NCI-H187 treated with DMSO at 0.1 percent for 48 hours (cell line): ENCODE measurements at places on chromosomes 12 and 14.

DNA sequence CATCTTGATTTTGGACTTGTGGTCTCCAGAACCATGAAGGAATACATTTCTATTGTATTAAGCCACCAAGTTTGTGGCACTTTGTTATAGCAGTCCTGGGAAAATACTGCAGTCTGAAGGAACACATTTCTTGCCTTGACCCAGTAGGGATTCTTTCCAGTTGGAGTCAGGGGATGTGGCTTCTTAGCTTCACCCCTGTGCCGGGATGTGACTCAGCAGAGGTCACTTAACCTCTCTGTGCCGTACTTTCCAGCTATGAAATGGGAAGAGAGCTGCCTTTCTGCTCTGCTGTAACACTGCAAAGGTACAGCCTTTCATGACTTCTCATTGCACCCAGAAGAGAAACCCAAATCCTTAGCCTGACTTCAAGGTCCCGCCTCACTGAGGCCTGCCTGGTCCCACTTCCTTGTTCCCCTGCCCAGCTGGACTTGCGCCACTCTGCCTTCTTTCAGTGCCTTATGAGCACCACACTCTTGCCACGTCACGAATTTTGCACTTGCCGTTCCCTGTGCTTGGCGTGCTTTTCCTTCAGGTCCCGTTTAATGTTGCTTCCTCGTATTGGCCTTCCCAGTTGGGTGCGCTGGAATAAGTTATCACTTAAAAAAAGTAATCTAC lies 24.2 kb downstream of the CHST11 start:
- no peak for DNase-seq

- DNase-seq, result no peak
Observed at GRCh38 chr12:46238821-46239220, 30.0 kb downstream of the SLC38A1 start.

DNA sequence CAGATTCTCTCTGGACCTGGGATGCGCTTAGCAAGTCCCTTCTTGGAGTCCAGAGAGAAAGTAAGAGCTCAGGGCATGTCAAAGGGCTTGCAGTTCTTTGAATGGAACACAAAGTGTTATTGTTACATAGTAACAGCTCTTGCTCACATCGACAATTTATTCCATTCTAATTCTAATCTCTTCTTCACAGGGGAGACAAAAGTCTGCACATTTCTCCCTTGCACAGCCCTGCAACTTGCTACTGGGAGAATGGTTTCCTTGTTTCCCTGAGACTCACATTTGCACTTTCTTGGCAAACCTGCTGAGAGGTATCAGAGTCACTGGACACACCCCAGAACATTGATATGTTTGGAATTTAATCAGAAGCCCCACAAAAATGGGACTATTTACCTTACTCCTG lies 209.9 kb upstream of the IGF1 start:
- no peak for DNase-seq

DNA sequence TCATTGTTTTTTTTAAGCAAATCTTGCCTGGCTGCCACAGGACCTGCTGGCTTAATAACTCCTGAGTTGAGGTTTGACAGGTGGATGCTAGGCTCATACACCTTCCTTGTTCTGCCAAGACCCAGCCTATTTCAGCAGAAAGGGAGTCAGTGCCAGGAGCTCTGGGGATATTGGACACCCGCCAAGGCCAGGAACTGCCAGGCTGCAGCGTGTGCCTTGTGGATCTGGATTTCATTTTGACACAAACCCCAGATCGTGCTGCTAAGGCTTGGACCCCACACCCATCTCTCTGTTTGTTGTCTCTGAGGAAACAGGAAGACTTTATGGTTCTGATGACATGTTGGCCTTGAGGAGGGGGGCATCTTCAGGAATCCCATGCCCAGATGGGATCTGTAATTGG lies 44.4 kb upstream of the PRIMA1 start:
- no peak for DNase-seq

DNA sequence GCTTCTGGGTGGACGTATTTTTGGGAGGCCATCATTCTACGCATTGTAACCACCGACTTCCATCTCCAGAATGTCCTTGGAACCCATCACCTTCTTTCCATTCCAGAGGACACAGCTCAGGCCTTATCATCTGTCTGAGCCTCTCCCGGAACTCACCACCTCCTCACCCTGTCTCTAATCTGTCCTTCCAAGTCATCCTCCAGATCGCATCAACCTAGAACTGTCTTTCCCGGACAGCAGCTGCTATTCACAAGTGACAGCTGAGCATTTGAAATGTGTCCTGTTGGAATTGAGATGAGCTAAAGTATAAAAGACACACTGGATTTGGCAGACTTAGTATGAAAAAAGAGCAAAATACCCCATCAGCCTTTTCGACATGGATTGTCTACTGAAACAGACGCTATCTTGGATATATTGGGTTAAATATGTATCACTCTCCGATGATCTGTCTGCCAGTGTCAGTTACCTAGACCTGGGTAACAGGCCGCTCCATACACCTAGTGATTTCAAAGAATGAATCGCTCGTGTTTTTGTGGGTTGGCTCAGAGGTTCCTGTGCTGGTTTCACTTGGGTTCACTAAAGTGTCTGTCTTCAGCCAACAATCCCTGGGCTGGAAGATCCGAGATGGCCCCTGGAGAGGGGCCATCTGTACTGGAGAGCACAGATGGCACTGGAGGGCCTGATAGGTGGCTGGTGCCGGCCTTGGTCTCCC lies 104.4 kb upstream of the RFLNA start:
- no peak for DNase-seq

DNA sequence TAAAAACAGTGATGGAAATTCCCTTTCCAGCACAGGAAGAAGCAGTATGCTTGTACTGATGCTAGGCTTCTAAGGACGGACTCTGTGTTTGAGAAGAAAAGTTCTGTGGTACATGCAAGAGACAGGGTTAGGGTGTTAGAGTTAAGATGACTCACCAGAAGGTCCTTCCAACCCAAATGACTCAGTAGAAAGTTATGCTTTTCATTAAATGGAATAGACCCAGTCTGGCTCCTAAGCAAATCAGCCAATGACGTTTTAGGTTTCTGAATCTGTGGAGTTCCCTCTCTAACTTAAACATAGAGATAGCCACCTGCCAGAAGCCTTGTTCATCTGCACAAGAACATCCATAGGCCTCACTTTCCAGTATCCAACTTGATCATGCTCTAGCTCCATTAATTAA lies 5.7 kb downstream of the PTHLH start:
- DNase-seq, result no peak

GRCh38 chr12:113800201-113800600 lies 165.9 kb downstream of the RBM19 start:
- no peak for DNase-seq

DNA sequence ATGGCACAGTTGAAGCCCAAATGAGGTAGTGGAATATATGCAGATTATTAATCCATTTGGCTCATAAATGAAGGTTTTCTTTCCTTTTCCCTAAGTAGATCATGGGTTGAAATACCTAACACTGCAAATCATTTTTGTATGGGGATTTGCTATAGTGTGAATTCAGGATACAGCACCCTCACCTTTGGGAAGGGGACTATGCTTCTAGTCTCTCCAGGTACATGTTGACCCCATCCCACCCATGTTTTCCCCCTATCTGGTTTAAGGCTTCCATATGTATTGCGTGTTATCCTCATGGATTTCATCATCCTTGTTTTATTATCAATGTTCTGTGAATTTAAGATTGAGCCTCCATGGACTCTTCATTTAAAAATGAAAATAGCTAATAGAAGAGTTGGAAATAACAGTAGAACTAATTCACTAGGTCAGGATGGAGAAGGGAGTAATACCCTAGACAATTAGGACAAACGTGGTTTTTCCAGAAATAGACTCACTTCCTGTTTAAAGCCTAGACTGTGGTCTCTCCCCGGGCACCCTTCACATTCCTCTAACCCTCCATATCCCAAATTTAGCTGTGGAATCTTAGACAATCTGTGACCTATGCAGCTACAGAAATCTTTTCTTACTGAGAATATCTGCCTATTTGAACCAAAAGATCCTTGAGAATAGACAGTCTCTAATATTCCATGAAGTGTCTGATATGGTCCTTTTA lies 56.5 kb downstream of the DAD1 start:
- DNase-seq, result no peak

DNA sequence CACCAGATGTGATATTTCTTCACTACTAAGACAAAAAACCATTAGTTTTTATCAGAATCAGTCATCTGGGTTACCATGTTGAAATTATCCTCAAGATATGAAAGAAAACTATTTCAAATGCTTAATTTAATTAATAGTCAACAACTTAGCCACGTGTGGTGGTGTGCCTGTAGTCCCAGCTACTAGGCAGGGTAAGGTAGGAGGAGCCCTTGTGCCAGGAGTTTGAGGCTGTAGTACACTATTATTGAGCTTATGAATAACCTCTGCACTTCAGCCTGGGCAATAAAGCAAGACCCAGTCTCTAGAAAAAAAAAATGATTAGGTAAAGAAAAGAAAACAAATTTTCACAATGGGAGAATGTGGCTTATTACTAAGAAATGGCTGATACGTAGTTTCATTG lies 33.4 kb downstream of the MRPL42 start:
- DNase-seq, result no peak

DNA sequence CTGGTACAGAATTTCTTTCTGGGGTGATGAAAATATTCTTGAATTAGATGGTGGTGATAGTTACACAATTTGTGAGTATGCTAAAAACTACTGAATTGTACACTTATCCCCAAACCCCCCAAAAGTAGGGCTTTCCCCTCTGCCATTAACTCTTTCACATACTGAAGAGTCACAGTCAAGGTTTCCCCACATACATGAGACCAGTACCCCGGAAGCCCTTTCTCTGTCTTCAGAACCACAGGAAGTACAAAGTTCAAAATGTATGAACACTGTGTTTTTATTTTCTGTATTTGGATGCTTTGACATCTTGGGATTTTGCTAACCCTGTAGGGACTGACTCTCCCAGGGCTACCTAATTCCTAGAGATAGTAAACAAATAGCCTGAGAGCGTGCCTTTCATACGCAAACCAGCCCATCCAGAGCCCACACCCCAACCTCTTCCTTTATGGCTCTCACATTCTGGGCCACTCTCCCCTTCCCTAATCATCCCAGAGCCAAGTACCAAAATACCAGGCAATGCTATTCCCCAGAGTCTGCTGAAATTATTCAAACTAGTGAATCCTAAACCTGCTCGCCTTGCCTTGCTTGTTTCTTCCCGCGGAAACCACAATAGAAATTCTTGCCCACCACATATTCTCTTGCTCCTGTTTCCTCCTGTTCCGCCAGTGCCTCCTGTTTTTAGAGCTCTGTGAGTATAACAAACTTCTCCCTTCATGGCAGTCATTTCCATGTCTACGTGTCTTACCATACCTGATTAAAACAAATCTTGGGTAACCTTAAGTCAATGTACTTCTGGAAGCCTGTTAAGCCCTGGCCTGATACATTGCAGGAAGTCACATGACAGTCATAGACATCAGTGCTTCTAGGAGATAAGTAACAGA lies 524.8 kb downstream of the FUT8 start:
- DNase-seq, result no peak

GRCh38 chr12:91178139-91178561 lies 4.5 kb downstream of the DCN start:
- no peak for DNase-seq

- DNase-seq, result no peak
Observed at GRCh38 chr12:114588061-114588460, 95.9 kb downstream of the TBX3 start.

DNA sequence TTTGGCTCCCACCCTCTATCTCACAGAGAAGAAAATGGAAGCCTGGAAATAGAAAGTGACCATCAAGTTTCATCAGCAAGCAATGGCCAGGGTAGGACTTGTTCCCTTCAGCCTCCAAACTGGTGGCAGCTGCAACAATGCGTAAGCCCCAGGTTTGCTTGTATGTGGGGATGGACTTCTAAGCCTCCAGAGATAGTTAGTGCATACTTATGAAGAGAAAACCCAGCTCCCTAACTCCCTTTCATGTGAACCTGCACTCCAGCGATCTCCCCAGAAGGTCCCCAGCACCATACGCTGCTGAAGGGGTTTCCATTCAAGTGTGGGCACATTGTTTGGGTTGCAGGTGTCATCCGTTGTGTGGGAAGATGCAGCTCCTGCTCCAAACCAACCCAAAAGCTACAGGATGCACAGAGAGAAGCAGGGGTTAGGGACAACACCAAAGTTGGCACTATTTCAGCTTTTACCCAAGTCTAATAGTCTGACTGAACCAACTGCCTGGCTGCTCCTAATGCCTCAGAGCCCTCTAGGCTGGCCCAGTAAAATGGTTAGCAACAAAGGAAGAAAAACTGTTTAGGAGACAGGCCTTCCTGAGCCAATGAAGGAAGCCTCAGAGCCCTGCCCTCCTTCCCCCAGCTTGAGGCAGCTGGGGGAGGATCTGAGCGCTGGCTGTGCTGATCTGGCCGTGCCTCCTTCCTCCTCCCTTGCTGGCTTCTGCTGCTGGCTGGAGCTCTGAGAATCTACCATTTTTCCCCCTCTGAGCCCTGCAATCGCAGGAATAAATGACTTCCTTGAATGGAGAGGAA lies 12.3 kb downstream of the ZFP36L1 start:
- DNase-seq, result no peak

DNA sequence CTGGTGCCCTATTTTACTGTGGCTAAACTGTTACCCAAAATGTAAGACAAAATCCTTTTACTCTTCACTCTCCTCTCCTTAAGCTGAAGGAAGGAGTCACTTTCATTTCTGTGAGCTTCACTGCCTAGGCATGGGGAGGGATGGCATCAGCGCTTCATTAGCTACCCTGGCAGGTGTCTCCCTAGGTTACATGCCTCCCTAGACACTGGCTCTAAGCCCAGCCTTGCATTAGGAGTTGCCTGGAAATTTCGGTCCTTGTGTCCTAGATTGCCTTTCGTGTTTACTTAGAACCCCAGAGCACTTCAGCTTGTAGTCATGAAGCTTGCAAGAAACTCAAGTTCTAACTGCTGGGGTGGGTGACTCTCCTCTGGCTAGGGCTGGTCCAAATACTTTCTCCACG lies 520.5 kb upstream of the STXBP6 start:
- no peak for DNase-seq

DNA sequence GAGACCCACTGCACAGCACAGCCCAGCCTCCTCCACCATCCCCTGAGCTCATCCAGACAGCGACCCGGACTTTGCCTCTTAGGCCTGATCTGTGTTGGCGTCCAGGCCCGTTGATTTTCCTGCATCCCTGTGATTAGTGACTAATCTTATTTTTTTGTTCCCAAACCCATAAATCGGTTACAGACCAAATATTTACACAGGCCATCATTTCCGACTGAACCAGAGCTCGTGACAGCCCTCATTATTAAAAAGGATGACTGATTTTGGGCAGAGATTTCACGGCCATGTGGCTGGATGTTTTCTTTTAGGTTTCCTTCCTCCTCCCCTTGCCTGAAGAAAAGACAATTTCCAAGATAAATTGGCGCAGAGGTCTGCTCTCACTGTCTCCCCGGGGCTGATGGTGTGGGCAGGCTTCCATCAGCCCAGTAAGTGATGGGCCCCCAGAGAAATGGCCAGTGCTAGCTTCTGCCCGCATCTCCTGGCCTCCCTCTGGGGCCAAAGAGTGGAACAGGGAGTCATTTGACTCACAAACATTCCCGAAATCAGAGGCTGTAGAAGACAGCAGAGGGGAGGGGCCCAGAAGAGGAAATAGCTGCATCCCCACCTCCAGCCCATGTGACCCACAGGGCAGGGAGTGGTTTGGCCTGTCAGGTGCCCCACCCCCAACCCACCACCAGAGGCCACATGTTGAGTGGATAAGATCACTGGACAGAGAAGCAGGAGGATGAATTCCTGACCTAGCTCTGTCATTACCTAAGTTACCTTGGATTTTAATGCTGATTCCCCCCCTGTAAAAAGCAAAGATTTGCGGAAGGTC lies 283.5 kb downstream of the KSR2 start:
- no peak for DNase-seq
